ENCODE measurements at places on chromosomes 7 and 10.

DNA sequence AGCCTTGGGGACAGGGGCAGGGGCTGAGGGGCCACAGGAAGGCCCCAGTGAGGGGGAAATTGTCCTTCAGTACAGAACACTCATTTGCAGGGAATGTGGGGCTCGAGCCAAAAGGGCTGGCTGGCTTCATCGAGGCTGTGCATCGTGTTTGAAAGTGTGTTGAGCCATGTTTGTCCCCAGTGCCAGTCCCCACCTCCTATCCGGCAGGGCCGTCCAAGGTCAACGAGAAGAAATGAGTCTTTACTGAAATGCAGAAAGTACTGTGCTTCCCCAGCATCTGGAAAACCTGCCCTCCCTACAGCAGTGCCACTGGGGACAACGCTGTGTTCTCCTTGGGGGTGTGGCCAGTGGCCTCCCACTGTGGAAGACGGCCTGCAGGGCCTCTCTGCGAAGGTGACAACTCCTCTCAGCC is 214.1 kb downstream of the KLF6 start:
- DNase-seq, result no peak

DNA sequence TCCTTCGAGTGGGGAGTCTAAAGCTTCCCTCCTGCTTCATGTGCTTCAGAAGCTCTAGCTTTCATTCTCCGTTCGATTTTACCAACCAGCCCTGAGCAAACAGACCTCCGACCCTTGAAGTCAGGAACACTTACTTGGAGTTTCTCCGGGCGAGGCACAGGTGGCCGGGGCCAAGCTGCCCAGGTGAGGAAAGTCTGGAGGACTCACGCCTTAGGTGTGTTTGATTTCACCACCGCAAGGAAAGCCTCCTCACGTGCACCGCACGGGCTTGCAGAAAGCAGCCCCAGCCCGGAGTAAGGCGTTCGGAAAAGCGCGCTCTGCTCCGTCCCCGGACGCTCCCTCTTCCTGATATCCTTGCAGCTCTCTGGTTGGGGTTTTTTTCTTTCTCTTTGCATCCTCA is 30.1 kb upstream of the CNPY1 start:
- DNase-seq, result no peak

DNA sequence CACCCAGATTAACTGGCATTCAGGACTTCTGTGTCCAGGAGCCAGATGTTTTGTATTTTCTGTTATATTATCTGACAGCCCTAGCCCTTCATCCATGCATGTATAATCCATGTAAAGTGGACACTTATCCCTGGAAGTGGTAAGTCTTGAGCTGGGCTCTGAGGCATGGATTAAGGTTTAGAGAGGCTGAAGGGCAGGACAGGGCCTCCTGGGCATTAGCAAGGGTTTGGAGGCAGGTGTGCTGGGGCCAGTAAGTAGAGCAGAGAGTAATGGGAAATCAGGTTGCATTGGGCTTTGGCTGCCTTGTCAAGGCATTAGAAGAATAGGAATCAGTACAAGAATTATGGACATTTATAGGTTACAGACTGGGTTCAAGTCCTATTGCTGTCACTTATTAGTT is 138.0 kb downstream of the DYNC1I1 start:
- DNase-seq, result no peak

GRCh38 chr10:72449941-72450441 is 95.3 kb upstream of the DNAJB12 start:
- no peak for DNase-seq

DNA sequence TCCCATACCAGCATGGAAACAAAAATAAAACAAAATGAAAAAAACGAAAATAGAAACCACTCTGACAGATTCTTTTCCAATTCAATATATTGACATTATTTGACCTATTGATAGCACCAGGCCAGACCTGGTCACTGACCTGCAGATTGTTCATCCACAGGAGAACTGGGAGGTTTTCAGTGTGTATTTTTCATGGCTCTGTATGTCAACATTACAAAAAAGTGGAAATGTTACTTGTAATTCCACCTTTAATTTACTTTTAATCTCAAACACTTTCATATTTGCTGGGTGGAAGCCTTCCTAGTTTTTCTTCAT is 2.9 kb downstream of the HKDC1 start:
- DNase-seq, result no peak

Measured in stimulated activated CD4-positive, alpha-beta T cell treated with anti-CD3 and anti-CD28 coated beads, TNF-alpha, amount 100 ng/mL, for 1 hour (primary cell).